ENCODE measurements at places on chromosomes 1 and 21.

- H3K27ac ChIP-seq: no peak overlapping the region
- DNase-seq: no peak
- peaks cover 11% of the 10 kb centered on the region for H3K4me1 ChIP-seq
- no peaks in the 10 kb centered on the region for H3K27me3 ChIP-seq
- H3K4me3 ChIP-seq: no peak overlapping the region
Observed at GRCh38 chr1:31373897-31374486, 1.1 kb upstream of the FABP3 start.

DNA sequence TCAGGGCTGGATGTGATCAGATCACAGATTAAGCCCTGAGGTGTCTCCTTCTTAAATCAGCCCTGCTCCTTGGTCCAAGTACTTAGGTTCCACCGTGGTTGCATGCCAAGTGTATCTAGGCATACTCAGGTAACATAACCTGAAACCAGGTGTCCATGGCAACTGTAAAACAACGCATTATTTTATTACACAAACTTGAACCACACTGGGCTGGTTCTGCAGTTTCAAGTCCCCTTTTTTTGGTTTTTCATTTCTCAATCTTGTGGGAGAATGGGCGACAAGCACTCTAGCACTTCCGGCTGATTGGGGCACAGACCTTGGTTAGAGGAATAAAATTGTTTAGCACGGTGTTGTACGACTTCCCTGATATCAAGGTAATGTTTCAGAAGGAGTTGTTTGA is 65.2 kb downstream of the GBP6 start:
- H3K36me3 ChIP-seq: no peaks in the 10 kb centered on the region
- no peaks in the 10 kb centered on the region for H3K4me1 ChIP-seq
- peaks cover 1% of the 10 kb centered on the region for H3K27me3 ChIP-seq
- no peak overlapping the region for H3K27ac ChIP-seq
- no peak overlapping the region for H3K4me3 ChIP-seq
- DNase-seq: no peak

DNA sequence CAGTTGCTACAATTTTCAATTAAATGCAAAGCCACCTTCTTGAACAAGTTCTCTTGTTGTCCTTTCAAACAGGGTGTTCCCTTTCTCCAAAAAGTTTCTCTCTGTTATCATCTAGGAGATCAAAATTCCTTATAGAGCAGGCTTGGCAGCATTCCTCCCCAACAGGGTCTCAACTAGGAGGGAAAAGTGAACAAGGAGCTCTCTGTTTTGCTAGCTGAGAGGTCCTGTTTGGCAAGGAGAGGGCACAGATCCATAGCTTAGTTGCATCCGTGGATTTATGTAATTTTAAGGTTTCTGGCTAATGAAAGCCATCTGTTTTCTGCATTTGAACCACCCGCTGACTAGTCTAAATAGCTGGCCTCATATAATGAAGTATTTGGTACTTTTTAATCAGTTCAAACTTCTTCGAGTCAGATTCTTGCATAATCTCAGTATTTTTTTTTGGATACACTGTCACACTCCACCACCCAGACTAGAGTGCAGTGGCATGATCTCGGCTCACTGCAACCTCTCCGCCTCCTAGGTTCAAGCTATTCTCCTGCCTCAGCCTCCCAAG is 54.0 kb downstream of the APP start:
- H3K4me1 ChIP-seq: no peaks in the 10 kb centered on the region
- DNase-seq: no peak
- H3K27me3 ChIP-seq: no peaks in the 10 kb centered on the region
- H3K27ac ChIP-seq: no peak overlapping the region
- H3K36me3 ChIP-seq: peaks cover under 1% of the 10 kb centered on the region

- H3K27ac ChIP-seq: no peak overlapping the region
- H3K36me3 ChIP-seq: peaks cover 8% of the 10 kb centered on the region
- no peak for DNase-seq
- no peaks in the 10 kb centered on the region for H3K27me3 ChIP-seq
Observed at GRCh38 chr1:41514381-41514780, 29.9 kb upstream of the EDN2 start.

DNA sequence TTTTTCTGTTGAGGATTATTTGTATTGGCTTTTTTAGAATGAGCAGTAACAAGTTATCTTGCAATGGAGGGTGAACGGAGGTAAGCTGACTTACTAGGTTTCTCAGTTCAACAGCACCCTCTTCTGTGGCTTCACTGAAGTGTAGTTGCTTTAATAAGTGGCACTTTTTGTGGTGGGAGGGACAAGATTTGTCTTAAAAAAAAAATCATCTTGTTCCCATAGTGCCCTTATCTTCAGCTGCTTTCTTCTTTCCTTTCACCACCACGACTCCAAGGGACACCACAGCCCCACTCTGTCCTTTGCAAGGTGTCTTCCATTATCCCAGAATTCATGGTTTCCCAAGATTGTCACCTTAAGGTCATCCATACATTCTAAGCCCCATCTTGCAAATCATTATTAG is 92.9 kb downstream of the PIGK start:
- H3K4me1 ChIP-seq: no peaks in the 10 kb centered on the region
- peaks cover 2% of the 10 kb centered on the region for H3K36me3 ChIP-seq
- H3K27ac ChIP-seq: no peak overlapping the region
- no peaks in the 10 kb centered on the region for H3K27me3 ChIP-seq

- H3K4me3 ChIP-seq: peak overlapping the region; percentile 24
- H3K4me1 ChIP-seq: peaks cover 18% of the 10 kb centered on the region
- DNase-seq: peak; percentile 3
- peak overlapping the region; percentile 52 for H3K27ac ChIP-seq
- no peaks in the 10 kb centered on the region for H3K27me3 ChIP-seq
- peaks cover 90% of the 10 kb centered on the region for H3K36me3 ChIP-seq
Observed at GRCh38 chr1:64864018-64864940, 102.1 kb downstream of the JAK1 start.

DNA sequence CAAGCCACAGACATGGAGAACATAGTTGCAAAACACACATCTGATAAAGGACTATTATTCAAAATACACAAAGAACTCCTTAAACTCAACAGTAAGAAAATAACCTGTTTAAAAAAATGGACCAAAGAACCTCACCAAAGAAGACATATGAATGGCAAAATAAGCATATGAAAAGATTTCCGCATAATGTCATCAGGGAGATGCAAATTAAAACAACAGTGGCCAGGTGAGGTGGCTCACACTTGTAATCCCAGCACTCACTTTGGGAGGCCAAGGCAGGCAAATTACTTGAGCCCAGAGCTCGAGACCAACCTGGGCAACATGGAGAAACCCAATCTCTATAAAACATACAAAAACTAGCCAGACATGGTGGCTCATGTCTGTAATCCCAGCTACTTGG is 50.4 kb downstream of the PRPF38A start:
- no peaks in the 10 kb centered on the region for H3K4me1 ChIP-seq
- H3K4me3 ChIP-seq: no peak overlapping the region
- no peak for DNase-seq
- H3K27ac ChIP-seq: no peak overlapping the region
- H3K36me3 ChIP-seq: peaks cover 6% of the 10 kb centered on the region
- H3K27me3 ChIP-seq: no peaks in the 10 kb centered on the region

- no peak overlapping the region for H3K4me3 ChIP-seq
- H3K27ac ChIP-seq: no peak overlapping the region
- no peaks in the 10 kb centered on the region for H3K4me1 ChIP-seq
- H3K27me3 ChIP-seq: no peaks in the 10 kb centered on the region
- no peak for DNase-seq
- no peaks in the 10 kb centered on the region for H3K36me3 ChIP-seq
Observed at GRCh38 chr1:244590670-244591069, 62.3 kb upstream of the DESI2 start.

- DNase-seq: no peak
- H3K36me3 ChIP-seq: no peaks in the 10 kb centered on the region
- H3K4me1 ChIP-seq: no peaks in the 10 kb centered on the region
- no peak overlapping the region for H3K4me3 ChIP-seq
Observed at GRCh38 chr21:42569732-42570301, 56.2 kb downstream of the SLC37A1 start.

- no peak overlapping the region for H3K27ac ChIP-seq
- H3K36me3 ChIP-seq: no peaks in the 10 kb centered on the region
- no peak for DNase-seq
- H3K27me3 ChIP-seq: no peaks in the 10 kb centered on the region
- H3K4me3 ChIP-seq: no peak overlapping the region
Observed at GRCh38 chr21:34698270-34699015, 29.6 kb downstream of the CLIC6 start.

DNA sequence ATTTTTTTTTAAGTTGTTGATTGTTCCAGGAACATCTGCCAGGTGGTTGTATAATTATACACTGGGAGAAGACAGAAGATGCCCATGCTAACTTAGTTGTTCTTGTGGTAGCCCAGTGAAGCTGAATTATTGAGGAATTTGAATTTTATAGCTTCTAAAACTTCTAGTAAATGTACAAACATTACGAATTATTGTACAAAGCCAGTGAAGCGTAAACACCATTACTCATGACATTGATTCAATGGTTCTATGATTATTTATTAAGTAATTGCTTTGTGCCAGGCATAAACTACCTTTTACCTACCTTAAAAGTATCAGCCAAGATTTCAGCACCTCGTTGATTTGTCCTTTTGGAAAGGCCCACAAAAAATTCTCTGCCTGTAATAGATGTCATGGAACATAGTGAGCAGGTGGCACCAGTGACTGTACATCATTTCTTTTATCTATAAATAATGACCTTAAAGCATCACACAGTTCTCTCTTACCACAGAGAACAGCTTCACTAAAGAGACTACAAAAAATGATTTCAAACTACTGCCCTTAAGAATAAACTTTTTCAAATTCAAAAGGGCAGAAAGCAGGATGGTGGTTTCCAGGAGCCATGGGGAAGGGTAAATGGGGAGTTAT is 74.9 kb upstream of the BCL10 start:
- no peak for DNase-seq
- H3K27me3 ChIP-seq: no peaks in the 10 kb centered on the region
- H3K36me3 ChIP-seq: no peaks in the 10 kb centered on the region
- no peaks in the 10 kb centered on the region for H3K4me1 ChIP-seq
- H3K27ac ChIP-seq: no peak overlapping the region

- peaks cover 34% of the 10 kb centered on the region for H3K4me1 ChIP-seq
- peak overlapping the region; percentile 94 for H3K27ac ChIP-seq
- no peak for DNase-seq
- peaks cover 29% of the 10 kb centered on the region for H3K36me3 ChIP-seq
Observed at GRCh38 chr1:71080230-71080738, 551 bp downstream of the ZRANB2 start.

- DNase-seq: no peak
- H3K4me3 ChIP-seq: no peak overlapping the region
- peaks cover 2% of the 10 kb centered on the region for H3K27me3 ChIP-seq
- H3K27ac ChIP-seq: no peak overlapping the region
Observed at GRCh38 chr21:41052820-41053555, 115.0 kb upstream of the BACE2 start.

DNA sequence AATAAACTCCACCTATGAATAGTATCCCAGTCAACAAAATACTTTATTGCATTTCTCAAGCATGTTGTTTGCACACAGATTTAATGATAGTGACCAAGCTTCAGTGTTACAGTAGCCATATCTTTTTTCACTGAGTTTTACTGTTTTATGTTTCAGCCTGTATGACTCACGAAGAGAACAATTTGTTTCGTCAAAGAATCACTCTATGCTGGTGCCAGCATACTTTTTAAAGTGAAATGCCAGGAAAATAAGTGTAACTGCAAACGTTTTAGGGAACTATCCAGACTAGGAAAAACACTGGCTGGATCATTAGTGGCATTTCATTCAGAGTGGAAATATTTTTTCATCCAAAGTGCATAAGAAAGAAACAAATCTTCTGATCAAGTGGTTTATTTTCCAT is 210.8 kb downstream of the COL11A1 start:
- no peak overlapping the region for H3K27ac ChIP-seq
- H3K4me3 ChIP-seq: no peak overlapping the region
- no peaks in the 10 kb centered on the region for H3K27me3 ChIP-seq
- no peak for DNase-seq
- H3K36me3 ChIP-seq: no peaks in the 10 kb centered on the region
- H3K4me1 ChIP-seq: no peaks in the 10 kb centered on the region

- no peaks in the 10 kb centered on the region for H3K27me3 ChIP-seq
- H3K36me3 ChIP-seq: no peaks in the 10 kb centered on the region
- H3K4me1 ChIP-seq: no peaks in the 10 kb centered on the region
- DNase-seq: no peak
- H3K4me3 ChIP-seq: no peak overlapping the region
Observed at GRCh38 chr1:80769208-80769750, 1031.5 kb upstream of the ADGRL2 start.

DNA sequence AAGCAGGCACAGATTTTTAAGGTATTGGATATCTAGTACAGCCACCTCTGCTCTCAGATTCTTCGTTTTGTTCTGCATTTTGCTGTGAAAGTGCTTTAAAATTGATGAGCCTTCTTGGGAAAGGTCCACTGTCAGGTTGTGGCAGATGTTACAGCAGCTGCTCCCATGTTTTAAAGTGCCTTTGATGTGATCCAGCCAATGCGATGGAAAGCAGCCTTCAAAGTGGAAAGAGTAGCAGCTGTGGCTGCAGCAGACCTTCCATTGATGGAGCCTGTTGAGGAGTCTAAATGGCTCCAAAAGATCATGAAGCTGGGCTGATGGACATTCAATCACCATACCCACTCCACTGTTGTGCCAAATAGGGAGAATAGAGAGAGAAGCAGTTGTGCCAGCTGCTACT is 816.9 kb downstream of the PLA2G4A start:
- no peaks in the 10 kb centered on the region for H3K27me3 ChIP-seq
- no peaks in the 10 kb centered on the region for H3K4me1 ChIP-seq
- no peak for DNase-seq

DNA sequence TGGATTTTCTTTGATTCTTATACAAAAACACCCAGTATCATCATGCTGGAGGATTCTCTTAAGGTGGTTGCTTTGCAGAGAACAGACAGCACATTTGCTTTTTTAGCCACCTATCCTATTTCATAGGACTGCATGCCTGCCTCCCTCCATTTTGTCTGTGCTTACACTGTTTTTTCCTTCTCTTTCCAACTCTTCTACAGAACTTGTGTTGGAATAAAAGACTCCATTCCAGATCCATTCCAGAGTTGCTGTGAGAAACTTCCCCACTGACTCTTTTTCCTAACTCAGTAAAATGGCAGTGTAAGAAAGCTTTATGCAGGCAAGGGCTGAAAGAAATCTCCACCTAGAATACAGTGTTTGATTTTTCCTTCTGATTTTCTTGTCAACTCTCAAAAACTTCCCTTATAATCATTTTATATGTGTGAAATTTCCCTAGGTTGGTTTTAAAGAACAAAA is 5.2 kb upstream of the ARID1A start:
- H3K27me3 ChIP-seq: no peaks in the 10 kb centered on the region
- no peak overlapping the region for H3K27ac ChIP-seq
- H3K4me3 ChIP-seq: no peak overlapping the region
- no peak for DNase-seq
- peaks cover 30% of the 10 kb centered on the region for H3K4me1 ChIP-seq

- no peak for DNase-seq
- no peaks in the 10 kb centered on the region for H3K36me3 ChIP-seq
- no peak overlapping the region for H3K4me3 ChIP-seq
- no peak overlapping the region for H3K27ac ChIP-seq
- no peaks in the 10 kb centered on the region for H3K4me1 ChIP-seq
Observed at GRCh38 chr1:208868554-208868953, 624.4 kb upstream of the PLXNA2 start.
